ENCODE measurements at places on chromosomes 3 and 15.

DNA sequence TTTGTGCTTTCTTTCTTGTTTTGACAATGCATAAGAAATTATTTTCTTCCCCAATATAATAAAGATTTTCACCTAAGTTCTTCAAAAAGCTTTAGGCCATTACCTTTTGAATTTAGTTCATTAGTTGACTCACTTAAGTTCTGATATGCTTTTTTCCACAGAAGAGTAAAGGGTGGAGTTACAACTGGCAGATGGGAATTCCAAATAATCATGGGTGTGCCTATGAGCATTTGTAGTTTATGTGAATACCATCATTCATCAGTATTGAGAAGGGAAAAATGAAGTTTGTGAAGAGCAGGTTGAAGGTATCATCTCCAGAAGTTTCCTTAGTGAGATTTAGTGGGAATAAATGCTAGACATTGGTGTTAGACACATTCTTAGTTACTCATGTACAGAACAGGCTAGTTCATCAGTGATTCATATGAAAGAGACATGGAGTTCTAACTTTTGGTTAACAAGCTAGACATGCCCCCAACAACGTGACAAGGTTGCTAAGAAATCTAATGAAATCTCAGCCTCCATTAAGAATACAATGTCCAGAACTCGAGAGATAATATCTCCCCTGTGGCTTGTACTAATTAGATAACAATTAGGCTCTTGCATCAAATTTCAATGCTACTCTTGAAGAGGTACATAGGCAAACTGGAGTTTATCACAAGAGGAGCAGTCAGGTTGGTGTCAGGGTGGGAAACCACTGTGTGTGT lies 16.9 kb upstream of the ALCAM start:
- no peak for DNase-seq

- DNase-seq: no peak
These were observed 92.7 kb downstream of the IL1RAP start for GRCh38 chr3:190606596-190606995.

DNA sequence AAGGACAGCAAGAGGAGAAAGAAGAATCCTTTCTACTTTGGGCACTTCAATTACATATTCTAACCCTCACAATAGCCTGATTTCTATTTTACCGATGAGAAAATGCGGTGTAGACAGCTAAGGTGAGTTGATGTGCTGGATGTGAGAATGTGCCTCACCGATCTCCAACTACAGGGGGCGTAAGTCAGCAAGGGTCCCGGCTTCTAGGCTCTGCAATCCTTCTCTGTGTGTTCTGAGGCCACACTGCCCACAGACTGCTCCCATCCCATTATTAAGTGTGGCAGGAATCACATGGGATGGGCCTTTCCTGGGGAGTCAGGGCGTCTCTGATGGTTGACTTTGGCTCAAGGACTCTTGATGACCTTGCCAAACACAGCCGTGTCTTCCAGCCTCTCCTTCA lies 23.6 kb upstream of the RPL35A start:
- no peak for DNase-seq

- DNase-seq: no peak
These were observed 37.2 kb downstream of the BHLHE40 start for GRCh38 chr3:5016211-5017161.

DNA sequence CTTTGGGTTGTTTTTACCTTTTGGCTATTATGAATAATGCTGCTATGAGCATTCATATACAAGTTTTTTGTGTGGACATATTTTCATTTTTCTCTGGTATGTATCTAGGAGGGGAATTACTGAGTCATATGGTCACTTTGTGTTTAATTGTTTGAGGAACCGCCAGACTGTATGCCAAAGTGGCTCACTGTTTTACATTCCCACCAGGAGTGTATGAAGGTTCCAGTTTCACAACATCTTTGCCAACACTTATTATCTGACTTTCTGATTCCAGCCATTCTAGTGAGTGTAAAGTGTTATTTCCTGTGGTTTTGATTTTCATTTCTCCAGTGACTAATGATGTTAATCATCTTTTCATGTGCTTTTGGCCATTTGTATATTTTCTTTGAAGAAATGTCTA lies 51.8 kb downstream of the CMTM7 start:
- no peak for DNase-seq

GRCh38 chr3:110736332-110736731 lies 335.3 kb upstream of the NECTIN3 start:
- DNase-seq: no peak

GRCh38 chr3:27031476-27031875 lies 337.7 kb downstream of the NEK10 start:
- DNase-seq: no peak

- no peak for DNase-seq
These were observed 161.8 kb downstream of the EDEM1 start for GRCh38 chr3:5349343-5349742.

GRCh38 chr3:146091397-146091796 lies 69.6 kb downstream of the PLOD2 start:
- no peak for DNase-seq

- DNase-seq: no peak
These were observed 41.0 kb upstream of the MANF start for GRCh38 chr3:51343918-51344687.

- no peak for DNase-seq
These were observed 21.6 kb downstream of the CHRNA3 start for GRCh38 chr15:78599189-78599588.

DNA sequence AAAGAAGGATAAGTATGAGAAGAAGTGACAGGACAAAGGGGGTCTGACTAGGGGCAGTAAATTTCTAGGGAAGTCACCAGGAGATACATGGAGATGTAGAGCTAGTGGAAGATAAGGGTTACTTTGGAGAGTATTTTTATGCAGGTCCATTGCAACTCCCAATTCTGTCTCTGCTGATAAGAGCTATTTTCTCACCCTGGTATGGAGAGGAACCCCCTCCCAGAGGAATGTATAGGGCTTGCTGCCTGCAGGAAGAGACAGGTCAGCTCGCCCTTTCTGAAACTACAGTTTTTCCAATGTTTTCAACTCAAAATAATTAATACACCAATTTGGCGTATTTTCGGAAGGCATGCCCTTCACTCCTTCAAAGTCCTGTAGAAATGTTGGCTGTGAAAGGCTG lies 11.4 kb upstream of the CORO2B start:
- DNase-seq: no peak

- DNase-seq: no peak
These were observed 2.1 kb downstream of the FYCO1 start for GRCh38 chr3:45993421-45994027.

DNA sequence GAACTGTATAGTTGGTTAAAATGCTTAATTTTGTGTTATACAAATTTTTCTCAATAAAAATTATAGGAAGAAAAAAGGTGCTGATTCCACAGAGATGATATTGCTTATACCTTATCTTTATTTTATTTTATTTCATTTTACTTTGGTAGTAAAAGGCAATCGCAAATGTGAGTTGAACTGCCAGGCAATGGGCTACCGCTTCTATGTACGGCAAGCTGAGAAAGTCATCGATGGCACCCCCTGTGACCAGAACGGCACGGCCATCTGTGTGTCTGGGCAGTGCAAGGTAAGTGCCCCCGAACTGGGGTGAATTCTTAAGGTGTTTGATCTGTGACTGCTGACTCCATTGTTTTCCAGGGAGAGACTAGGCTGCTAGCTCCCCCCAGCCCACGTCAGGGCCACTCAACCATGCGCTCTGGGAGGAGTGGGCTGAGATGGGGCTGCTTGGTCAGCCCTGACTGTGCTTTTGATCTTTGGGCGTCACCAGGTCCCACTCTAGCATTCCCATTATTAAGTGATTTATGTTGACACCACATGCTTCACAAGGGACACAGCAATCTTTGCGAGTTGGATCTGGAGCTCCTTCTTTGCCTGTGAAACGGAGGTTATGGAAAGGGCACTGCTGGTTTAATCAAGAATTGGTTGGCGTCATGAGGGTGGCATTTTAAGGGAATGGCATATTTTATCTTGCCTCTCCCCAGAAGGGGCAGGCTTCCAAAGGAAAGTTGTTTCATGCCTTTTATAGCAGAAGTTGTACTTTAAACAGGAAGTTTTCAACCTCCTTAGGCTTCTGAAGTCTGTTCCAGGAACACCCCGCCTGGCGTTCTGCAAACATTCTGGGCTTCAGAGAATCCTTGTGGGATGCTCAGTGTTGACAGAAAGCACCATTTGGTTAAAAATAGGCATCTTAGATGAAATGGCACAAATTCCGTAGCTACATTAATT lies 296.5 kb downstream of the THSD4 start:
- no peak for DNase-seq

DNA sequence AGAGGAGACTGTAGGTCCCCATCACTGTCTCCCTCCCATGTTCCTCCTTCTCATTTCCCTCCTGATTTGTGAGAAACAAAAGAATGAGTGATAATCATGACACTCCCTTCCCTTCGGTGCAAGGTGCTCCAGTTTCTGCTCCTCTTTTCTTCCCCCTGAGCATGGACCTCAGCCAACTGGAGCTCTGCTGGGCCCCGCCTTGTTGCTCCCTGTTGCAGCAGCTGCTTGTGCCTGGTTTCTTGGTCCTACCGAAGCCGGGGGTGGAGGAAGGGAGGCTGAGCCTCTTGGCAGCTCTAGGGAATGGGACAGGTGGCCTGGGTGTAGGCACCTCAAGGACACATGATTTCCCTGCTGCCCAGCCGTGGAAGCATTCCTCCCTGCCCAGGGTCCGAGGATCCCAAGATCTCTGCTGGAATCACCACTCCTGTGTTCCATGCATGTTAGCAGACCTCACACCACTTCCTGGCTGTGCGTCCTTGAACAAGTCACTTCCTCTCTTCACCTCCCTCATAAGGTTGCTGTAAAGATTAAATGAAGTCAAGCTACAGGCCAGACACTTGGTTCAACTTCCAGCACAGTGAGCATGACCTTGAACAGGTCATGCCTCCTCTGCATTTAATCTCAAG lies 131.6 kb upstream of the ABHD17C start:
- no peak for DNase-seq

DNA sequence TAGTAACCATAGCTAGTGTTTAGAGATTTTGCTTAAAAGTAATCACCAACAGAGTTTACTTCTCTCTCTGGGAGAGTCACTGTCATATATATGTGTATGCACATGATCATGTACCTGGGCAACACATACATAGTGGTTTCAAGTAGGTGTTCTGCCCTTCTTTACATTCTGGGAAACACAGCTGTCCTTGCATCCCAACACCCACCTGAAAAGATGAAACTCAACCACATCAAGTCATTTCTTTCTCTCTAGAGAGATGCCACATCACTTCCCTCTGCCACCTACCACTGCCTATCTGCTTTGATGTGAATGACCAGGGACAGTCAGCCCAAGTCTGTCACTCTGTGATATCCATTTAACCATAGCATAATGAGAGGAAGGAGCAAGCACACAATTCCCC lies 155.8 kb upstream of the GADL1 start:
- no peak for DNase-seq

- no peak for DNase-seq
These were observed 32.5 kb downstream of the BOC start for GRCh38 chr3:113243846-113244245.
